ENCODE measurements at places on chromosomes 6 and 20.

DNA sequence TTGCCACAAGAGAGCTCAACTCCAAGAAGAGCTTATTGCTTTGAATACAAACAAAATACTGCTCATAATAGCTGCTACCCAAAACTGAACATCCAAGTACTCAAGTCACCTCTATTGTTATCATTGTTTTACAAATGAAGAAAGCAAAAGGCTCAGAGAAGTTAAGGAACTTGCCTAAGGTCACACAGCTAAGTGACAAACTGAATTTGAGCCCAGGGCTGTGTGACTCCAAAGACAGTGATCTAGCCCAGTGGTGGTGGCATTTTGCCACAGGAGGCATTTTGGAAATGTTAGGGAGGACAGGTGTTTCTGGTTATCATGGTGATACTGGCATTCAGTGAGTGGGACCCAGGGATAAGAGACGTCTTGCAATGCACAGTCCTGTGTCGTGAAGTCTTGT is 79.5 kb downstream of the KCNB1 start:
- no peak for DNase-seq

DNA sequence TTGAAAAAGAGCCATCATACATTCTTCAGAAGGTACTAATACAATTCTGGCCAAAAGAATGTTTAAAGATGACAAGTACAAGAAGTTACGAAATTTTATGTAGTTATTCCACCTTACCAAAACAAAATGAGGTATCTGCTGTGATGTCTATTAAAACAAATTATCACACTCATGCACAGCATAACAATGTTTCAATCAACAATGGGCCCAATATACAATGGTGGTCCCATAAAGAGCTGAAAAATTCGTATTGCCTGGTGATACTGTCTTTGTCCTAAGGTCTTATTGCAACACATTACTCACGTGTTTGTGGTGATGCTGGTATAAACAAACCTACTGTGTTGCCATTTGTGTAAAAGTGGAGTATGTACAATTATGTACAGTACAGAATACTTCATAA is 3.6 kb upstream of the NUP153 start:
- peak; percentile 50 for DNase-seq

DNA sequence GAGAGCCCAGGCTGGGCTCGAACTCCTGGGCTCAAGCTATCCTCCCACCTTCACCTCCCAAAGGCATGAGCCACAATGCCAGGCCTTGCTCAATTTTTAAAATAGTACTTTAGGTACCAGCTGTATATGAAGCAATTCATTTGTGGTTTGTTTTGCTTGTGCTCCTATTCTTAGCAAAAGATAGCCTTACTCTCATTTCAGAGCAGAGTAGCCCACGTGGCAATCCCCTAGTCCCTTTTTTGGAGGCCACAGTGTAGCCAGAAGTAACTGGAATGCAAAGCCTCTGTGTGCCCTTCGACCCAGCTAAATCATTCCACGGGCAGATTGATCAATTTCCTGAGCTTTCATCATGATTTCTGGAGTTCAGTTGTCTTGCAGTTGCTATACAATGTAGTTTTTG is 372.2 kb downstream of the NRN1 start:
- no peak for DNase-seq

- DNase-seq = peak; percentile 75
Observed at GRCh38 chr6:20699402-20699801, 165.1 kb downstream of the CDKAL1 start.

GRCh38 chr6:11705069-11705468 is 73.5 kb downstream of the ADTRP start:
- no peak for DNase-seq

GRCh38 chr6:128508588-128509296 is 11.7 kb downstream of the PTPRK start:
- peak; percentile 44 for DNase-seq

DNA sequence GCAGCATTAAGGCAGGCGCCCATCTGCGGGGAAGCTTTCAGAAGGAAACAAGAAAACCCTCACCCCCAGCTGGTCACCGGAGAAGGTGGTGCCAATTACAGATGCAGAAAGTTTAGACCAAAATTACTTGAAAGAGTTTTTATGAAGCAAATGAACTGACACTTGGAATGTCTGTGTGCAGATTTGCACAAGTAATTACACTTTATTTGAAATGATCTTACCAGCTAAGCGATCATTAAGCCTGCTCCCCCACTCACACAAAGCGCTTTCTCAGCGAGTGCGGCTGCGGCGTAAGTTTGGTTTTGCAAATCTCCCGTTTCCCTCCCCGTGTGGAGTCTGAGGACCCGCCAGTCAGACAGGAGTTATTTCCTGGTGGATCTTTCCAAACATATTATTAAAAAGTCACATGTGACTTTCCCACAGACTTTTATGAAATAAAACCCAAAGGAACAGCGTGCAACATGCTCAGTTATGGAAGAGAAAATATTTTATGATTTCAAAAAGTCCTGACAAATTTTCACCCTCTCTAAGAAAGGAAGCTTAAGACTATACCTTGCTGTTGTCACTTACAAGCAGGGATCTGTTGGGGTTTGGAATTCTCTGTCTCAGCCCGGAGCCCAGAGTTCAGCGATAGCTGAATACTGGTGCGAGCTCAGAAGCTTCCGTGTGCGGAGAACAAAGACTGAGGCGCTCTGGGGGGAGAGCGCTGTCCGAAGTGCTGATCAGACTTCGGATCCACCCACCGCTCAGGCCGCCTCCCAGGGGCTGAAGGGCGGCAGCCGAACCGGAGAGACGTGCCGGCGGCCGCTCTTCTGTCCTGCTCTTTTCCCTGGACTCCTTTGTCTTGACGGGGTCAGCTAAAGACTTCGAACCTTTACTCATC is 2.7 kb upstream of the MYT1 start:
- no peak for DNase-seq

DNA sequence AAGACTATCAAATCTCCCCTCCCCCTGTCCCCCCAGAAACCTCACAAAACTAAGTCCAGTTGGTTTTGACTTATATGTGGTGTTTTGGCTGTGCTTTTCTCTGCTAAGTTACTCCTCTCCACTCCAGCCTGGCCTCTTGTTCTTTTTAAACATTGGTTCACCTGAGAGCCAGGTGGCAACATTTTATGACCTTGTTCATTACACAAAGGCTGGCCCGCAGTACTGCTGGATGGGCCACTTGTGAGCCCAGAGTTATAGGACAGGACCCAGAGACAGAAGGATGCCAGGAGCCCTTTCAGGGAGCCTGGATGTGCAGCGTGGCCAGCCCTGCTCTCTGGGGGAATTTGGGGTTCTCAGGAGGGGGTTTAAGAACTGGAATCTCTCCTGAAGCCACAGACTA is 90.0 kb downstream of the RAMACL start:
- DNase-seq = peak; percentile 7

- no peak for DNase-seq
Observed at GRCh38 chr6:134169871-134170486, 117.6 kb upstream of the SLC2A12 start.

DNA sequence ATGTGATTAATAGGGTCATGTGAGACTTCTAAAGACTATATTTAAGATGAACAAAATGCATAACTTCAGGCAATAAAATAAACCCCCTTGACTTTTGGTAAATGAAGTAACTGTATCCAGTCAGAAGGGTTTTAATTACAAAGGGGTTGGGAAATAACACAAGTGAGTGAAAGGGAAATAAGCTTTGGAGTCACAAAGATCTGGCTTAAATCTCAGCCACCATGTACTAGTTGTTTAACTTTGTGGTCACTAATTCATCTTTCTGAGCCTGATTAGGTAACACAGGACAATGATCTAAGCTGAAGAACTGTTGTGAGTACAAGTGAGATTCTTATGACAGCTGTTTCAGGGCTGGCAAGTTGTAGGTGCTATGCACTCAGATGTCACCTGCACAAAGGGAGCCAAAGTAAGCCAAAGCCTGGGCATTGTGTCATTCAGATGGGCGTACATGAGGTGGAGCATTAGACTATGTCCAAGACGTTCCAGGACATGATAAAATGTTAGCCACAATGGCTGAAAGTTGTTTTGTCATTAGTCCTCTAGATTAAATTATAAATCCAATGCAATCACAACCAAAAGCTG is 13.8 kb downstream of the TOMM34 start:
- DNase-seq = no peak

- no peak for DNase-seq
Observed at GRCh38 chr6:7803214-7803613, 77.3 kb downstream of the BMP6 start.

DNA sequence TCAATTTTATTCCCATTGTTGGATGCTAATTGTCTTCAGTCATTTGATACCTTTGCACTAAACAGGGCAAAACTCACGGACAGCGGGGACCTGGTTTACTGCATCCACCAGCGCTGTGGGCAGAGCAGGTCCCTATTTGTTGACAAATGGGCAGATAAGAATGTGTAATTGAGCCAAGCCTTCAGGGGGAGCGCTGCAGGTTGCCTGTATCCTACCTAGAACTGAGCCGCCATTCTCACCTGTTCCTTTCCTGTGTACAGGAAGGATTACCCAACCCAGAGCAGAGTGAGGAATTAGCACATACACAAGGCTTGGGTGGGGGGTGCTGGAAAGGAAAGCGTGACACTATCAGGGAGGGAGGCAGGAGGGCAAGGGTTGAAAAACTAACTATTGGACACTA is 89.1 kb upstream of the FOXA2 start:
- no peak for DNase-seq

GRCh38 chr6:36820700-36821580 is 18.3 kb downstream of the CPNE5 start:
- no peak for DNase-seq

GRCh38 chr20:46837083-46837482 is 57.6 kb upstream of the EYA2 start:
- no peak for DNase-seq

DNA sequence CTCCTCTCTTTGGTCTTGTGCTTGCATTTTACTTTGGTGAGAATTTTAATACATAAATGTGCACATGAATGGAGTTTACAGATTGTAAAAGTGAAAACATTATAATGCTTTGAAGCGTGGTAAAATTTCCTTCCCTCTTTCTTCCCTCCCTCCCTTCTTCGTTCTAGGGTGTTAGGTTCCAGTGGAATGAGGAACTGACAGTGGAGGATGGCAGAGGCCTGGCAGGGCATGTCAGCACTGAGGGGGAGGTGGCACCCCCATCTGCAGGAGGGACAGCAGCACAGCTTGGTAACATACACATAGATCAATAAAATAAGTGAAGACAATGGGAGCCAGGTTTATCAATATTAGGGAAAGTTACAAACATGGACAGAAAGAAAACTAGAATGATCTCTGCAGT is 47.5 kb downstream of the RNASET2 start:
- DNase-seq = no peak

DNA sequence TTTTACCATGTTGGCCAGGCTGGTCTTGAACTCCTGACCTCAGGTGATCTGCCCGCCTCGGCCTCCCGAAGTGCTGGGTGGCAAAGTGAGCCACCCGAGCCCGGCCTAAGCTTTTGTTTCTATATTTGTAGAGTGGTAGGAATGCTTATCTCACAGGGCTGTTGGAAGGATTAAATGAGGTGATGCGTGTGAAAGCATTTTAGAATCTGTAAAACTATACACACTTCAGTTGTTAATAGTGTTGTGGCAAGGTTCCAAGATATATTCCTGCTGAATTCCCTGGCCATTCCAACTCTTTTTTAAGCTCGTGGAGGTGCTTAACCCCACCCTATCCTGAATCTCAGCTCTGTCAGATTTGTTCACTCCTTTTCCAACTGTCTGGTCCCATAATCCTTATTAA is 89.9 kb upstream of the AKIRIN2 start:
- DNase-seq = no peak

DNA sequence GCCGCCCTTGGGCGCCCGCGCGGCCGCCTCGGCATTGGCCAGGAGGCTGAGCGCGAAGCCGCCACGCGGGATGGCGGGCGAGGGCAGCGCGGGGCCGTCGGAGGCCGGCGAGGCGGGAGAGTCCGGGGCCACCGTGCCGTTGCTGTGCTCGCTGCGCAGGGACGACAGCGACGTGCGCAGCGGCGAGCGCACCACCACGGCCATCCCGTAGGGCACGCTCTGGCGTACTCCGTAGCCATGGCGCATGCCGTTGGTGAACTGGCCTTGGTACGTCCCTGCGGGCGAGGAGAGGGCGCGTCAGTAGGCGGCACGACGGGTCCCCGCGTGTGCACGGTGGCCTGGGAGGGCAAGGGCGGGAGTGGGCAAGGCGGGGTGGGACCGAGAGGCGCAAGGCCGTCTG is 26.9 kb downstream of the JPH2 start:
- no peak for DNase-seq

Measured in DMS53 (cell line).